Cardiac atrium fibroblast (primary cell): ENCODE measurements at places on chromosomes 7 and 10. TPM values are rescaled to one million over a fixed set of nuclear protein-coding genes. Genes with fewer than 3 reads are reported as not detected.

INHBA gene
- 1.4 and 2.1 TPM in 2 replicates for total RNA-seq

IL15RA gene
- total RNA-seq = 9.1 and 16.4 TPM in 2 replicates

PIP4K2A gene
- total RNA-seq = 20.3 and 42.8 TPM in 2 replicates

MCM10 gene
- total RNA-seq = 2.2 and 2.6 TPM in 2 replicates

SLC13A1 gene
- not detected in 2 replicates for total RNA-seq

AIFM2 gene
- 10.9 and 12.1 TPM in 2 replicates for total RNA-seq

PRTFDC1 gene
- total RNA-seq = 11.4 and 14.6 TPM in 2 replicates

ZCCHC24 gene
- total RNA-seq = 42.8 and 50.4 TPM in 2 replicates

NT5C3A gene
- 10.1 and 13.6 TPM in 2 replicates for total RNA-seq

PDK4 gene
- 42.9 and 115 TPM in 2 replicates for total RNA-seq

HKDC1 gene
- 0.18 and 0.49 TPM in 2 replicates for total RNA-seq

LDB1 gene
- total RNA-seq = 25.1 and 29.8 TPM in 2 replicates

DOCK4 gene
- total RNA-seq = 5.2 and 12.8 TPM in 2 replicates

LRRC4 gene
- under 0.01 and 0.72 TPM in 2 replicates for total RNA-seq

CEP55 gene
- total RNA-seq = 9.0 and 9.6 TPM in 2 replicates

TMEM178B gene
- total RNA-seq = under 0.01 TPM in 1 of 2 replicates, not detected in the other

SRRM3 gene
- total RNA-seq = 3.1 and 4.7 TPM in 2 replicates

GRM3 gene
- not detected in 2 replicates for total RNA-seq

ADAM22 gene
- total RNA-seq = 0.16 and 0.54 TPM in 2 replicates

WDFY4 gene
- total RNA-seq = not detected in 2 replicates

KIAA1217 gene
- 1.1 and 2.2 TPM in 2 replicates for total RNA-seq

SYT15 gene
- under 0.01 TPM in 1 of 2 replicates, not detected in the other for total RNA-seq

KDM7A gene
- total RNA-seq = 3.1 and 3.7 TPM in 2 replicates

GPR37 gene
- total RNA-seq = 0.36 TPM in 1 of 2 replicates, not detected in the other

DNAJB9 gene
- 22.6 and 31.4 TPM in 2 replicates for total RNA-seq

IFIT1B gene
- total RNA-seq = not detected in 2 replicates

CFTR gene
- total RNA-seq = not detected in 2 replicates

TIAL1 gene
- 29.3 and 42.4 TPM in 2 replicates for total RNA-seq

RBM20 gene
- total RNA-seq = not detected in 2 replicates

SCD gene
- 143 and 452 TPM in 2 replicates for total RNA-seq

NXPH1 gene
- not detected in 2 replicates for total RNA-seq

UCN3 gene
- total RNA-seq = not detected in 2 replicates

PRKCQ gene
- total RNA-seq = 0.32 TPM in 1 of 2 replicates, not detected in the other

PRRT4 gene
- total RNA-seq = 1.8 TPM in 1 of 2 replicates, not detected in the other

EEF1AKMT2 gene
- total RNA-seq = 14.6 and 16.4 TPM in 2 replicates

DKK1 gene
- 147 and 229 TPM in 2 replicates for total RNA-seq

OR9A4 gene
- total RNA-seq = not detected in 2 replicates

HOXA5 gene
- total RNA-seq = not detected in 2 replicates

COBL gene
- total RNA-seq = not detected in 2 replicates

TCAF2 gene
- total RNA-seq = 7.8 and 12.3 TPM in 2 replicates

ELMO1 gene
- total RNA-seq = 0.54 and 5.8 TPM in 2 replicates

CH25H gene
- total RNA-seq = 2.8 TPM in 1 of 2 replicates, not detected in the other

CPA1 gene
- 0.54 TPM in 1 of 2 replicates, not detected in the other for total RNA-seq

SPDYE16 gene
- not detected in 2 replicates for total RNA-seq

OR6B1 gene
- not detected in 2 replicates for total RNA-seq

ZMIZ2 gene
- total RNA-seq = 11.7 TPM in 2 replicates

PKD2L1 gene
- not detected in 2 replicates for total RNA-seq

TFEC gene
- not detected in 2 replicates for total RNA-seq

EIF4H gene
- total RNA-seq = 257 and 305 TPM in 2 replicates

CDHR3 gene
- 1.4 and 2.3 TPM in 2 replicates for total RNA-seq

SAMD9L gene
- 6.0 and 7.6 TPM in 2 replicates for total RNA-seq

TMEM270 gene
- not detected in 2 replicates for total RNA-seq

LEP gene
- total RNA-seq = under 0.01 and 0.16 TPM in 2 replicates
